T-helper 2 cell treated with Interferon-gamma antibody and Interleukin-4, amounts not matched to agents 5 μg/mL and 100 μg/mL, for 36 hours (primary cell): ENCODE measurements at places on chromosomes 7 and 10.

DNA sequence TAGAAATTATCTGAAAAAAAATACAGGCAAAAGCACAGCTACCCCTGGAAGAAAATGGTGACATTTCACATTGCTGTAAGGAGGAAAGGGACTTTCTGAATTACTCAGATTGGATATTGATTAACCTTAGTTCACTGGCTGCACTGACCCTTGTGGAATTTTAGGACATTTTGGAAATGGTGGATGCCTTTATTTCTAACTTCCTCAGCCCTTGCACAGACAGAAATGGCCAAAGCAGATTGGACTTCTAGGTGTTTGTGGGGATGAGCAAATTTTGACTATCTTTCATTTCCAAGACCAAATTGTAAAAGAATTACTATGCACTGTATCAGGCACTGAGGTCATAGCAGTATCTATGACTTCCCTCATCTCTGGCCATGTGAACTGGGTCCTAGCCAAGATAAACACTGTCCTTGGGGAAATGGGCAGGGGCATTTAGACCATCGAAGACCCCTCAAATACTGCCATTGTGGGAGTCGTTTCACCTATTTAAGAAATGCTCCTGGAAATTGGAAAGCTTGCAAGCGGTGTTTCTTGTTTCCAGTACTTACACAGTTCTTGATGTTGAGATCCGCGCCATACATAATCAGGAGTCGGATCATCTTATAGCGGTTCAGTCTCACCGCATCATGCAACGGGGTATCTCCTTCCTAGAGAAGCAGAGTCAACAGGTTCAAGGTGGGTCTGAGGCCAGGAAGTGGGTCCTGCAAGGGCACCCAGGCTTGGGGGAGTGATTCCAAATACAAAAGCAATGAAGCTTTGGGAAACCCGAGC, 5.7 kb downstream of the ANKRD1 start:
- no peak for DNase-seq

- no peak for DNase-seq
Measured at GRCh38 chr7:96481796-96482195, 159.9 kb upstream of the SLC25A13 start.

DNA sequence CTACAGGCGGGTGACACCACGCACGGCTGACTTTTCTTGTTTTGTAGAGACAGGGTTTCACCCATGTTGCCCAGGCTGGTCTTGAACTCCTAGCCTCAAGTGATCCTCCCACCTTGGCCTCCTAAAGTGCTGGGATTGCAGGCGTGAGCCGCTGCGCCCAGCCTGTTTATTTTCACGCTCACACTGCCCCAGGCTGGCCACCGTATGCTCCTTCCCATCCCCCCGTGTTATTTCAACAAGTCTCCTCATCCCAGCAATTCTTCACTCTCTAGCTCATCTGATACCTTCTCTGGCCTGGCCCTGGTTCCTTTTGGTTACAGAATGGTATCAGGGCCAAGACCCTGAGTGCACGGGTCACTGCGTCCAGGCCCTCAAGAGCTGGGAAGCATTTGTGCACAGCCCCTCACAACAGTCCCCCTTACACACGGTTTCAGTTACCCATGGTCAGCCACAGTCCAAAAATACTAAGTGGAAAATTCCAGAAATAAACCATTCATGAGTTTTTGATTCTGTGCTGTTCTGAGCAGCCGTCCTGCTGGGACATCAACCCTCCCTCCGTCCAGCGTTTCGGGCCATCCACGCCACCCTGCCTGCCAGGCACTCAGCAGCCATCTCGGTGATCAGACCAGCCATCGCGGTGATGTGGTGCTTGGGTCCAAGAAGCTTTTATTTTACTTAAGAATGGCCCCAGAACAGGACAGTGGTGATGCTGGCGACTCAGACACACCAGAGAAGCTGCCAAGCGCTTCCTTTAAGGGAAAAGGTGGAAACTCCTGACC, 8.9 kb downstream of the COX19 start:
- DNase-seq, result no peak

GRCh38 chr10:95049919-95050318, 19.4 kb downstream of the CYP2C8 start:
- DNase-seq, result no peak

GRCh38 chr10:86291616-86292340, 74.8 kb downstream of the GRID1 start:
- no peak for DNase-seq

GRCh38 chr7:22201186-22201880, 155.6 kb downstream of the RAPGEF5 start:
- no peak for DNase-seq

GRCh38 chr10:118990326-118990725, 39.2 kb upstream of the NANOS1 start:
- DNase-seq, result no peak

- no peak for DNase-seq
Measured at GRCh38 chr10:114281461-114281860, 42.4 kb downstream of the VWA2 start.

GRCh38 chr10:51629934-51630639, 69.3 kb downstream of the CSTF2T start:
- DNase-seq, result no peak

DNA sequence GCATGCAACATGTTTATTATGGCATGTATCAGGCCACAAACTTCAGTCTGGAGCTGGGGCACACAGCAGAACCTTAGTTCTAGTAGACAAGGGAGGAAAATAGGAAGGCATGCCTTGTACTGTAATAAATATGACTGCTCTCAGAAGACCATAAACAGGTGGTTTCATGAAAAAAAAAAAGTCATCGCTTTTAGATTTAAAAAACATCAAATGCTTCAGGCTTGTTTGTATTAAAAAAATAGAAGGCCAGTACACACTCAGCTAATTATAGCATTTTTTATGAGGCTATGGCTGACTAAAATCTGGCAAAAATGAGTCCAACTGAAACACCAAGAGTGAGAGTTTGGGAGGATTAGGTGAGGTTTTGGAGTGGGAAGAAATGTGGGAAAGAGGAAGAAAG, 204.1 kb downstream of the JAZF1 start:
- DNase-seq, result no peak

GRCh38 chr10:113431398-113432160, 121.3 kb upstream of the HABP2 start:
- no peak for DNase-seq

GRCh38 chr7:118699222-118699621, 474.7 kb downstream of the ANKRD7 start:
- no peak for DNase-seq

DNA sequence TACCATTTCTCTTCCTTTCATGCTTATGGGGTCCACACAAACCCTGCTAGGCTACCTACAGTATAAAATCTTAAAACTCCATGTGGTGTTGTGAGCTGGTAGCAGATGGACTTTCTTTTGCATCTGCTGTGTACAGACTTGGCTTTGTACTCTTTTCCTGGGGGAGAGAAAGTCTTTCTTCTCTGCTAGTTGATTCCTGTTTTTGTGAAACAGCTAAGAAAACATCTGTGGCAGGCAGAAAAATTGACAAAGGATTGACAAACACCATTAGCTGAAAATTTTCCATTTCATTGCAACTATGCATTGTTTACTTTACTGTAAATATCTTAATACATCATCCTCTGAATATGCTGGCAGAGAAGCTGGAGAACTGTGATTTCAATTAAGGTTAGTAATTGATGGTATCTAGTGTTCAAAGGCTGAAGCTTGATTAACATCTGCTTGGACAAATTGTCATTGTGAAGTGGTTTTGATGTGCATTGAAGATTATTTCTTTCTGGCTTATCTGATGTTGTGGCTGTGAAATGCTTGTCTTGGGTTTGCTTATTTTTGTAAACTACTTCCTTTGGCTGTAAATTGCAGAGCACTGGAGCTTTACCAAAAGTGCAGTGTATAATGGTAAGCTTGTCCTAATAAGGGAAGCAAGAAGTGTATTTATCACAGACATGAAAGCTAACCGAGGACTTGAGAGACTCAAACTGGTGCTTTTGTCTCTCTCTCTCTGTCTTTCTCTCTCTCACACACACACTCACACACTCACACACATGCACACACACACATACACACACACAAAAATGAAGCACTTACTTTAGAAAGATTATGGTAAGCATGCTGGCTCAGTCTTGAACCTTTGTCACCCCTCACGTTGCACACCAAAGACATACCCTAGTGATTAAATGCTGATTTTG, at the start of gene FOXP2:
TSS of gene FOXP2 (plus strand) at position 660 of the 908 bp plus-strand sequence. CDS start 11,697 bp downstream, outside the sequence.
- no peak for DNase-seq

- peak; percentile 47 for DNase-seq
Measured at GRCh38 chr10:27241010-27241651, 534 bp upstream of the ACBD5 start.

DNA sequence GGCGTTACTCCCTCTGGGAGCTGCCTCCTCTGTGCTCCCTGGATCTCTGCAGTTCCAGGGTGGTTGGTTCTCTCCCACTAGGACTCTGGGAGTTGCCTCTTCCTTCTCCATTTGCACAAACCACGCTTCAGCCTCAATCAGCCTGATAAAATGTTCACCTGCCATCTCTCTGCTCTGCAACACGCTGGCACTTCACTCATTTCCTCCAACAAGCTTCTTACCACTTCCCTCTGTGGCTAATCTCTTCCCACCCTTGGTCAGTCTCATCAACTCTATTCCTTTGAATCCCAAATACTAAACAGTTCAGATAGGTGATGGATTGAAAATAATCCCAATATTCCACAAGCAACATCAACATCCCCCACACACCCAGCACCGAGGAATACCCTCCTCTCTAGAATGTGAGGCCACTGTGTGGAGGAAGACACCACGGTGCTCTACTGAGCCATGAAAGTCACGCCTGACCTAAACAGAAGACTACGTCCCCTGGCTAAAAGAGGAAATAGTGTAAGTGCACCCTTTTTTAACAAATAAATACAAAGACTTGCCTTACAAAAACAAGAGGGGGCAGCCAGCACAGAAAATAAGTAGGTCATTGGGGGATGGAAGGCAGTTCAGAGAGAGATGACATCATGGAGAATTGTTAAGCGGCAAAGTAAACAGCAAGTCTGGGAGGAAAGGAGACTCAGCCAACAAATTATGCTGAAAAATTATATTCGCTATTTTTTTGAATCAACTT, 1.9 kb upstream of the FAM170B start:
- no peak for DNase-seq

DNA sequence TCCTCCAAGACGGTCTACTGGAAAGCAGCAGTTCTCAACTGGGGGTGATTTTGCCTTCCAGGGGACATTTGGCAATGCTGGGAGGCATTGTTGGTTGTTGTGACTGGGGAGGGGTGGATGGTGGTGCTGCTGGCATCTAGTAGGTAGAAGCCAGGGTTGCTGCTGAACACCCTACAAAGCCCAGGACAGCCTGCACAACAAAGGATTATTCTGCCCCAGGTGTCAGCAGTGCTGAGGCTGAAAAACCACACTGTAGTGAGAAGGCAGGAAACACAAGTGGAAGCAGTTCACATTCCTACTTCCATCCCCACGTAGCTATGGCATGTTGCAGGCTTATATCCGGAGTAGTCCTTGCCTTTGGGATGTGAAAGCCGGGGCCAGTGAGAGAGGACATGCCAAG, 86.9 kb downstream of the AOAH start:
- no peak for DNase-seq

DNA sequence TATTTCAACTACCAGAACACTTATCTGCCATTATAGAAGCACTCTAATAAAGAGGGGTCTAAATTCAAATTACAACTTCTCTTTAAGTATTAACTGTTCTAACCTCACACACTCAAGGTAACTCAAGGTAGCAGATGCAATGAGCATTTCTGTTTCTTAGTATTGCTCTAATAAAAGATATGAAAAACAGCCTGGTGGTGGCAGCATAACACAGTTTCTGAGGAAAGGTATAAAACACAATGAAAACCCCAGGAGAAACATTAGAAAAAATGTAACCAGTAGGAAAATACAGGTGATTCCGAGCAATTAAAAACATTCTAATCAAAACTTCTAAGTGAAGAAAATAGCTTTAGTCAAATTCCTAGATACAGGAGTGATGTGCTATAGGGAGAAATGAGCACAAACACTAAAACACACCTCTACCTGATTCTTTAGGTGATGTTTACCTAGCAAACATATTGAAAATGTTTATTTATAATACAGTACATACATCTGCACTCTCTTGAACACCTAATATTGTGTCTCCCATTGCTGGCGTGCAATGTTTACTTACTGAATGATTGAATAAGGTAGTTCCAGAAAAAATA, 3.5 kb downstream of the MKRN1 start:
- no peak for DNase-seq

DNA sequence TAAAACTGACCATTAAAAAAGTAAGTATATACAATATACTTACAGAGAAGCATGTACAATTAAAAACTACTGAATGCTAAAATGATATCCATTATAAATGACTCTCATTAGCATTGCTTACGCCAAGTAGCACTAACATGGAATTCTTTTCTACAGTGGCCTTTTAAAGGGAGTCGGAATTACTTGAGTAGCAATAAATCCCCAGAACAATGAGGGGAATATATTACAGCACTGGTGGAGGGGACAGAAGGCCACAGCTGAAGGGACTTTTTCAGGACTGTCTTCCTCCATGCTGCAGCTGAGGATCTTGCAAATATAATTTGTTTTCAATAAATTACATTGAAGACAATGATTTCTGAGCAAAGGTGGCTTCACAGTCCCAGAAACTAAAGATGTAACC, 97.0 kb downstream of the ALOX5 start:
- DNase-seq, result no peak

DNA sequence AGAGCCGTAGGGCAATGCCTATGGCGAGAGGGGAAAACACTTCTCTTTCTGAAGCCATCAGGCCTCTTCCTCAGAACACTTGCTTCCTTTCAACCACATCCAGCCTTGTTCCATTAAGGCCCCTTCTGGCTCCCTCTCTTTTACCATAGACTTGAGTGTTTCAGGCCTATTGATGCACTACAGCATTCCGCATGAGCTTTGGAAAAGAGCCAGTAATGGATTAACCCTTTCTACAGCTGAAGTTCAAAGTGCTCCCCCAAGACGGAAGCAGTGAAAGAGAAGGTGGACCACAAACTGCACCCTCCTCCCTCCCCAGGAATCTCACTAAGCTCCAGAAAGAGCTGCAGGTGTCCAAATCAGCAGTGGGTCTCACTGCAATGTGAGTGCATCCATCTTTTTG, 102.7 kb upstream of the C7orf33 start:
- DNase-seq, result no peak

DNA sequence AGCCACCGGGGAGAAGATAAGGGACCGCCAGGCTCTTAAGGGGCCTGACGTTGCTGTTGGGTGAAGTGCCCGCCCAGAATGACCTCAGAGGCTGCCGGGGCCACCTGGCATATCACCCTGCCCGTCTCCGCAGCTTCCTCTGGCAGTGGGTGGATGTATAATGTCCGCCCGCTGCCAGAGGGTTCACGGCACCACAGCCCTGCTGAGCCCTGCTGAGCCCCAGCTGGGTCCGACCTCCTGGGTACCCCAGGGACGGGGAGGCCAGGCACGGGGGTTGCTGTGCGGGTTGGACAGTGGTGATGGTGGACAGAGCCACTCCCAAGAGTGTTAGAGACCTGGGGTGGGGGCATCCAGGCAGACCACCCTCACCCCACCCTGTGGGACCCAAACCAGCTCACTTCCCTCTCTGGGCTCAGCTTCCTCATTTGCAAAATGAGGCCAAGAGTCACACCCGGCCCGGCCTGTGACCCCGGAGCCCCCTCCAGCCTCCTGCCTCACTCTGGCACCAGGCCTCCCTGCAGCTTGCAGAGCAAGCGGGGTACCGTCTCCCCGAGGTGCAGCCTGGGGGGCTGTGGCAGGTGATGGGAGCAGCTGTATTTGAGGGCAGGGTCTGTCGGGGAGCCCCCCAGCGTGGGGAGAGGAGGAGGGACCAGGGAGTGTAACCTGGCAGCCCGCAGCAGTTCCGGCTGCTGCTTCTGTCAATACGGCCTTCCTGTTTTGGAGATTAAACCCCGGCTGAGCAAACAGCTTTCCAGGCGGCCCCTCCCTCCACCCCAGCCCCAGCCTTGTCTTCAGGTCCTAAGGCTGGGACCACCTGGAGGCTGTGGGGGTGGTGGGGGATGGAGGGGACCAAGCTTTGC, 8.4 kb upstream of the LFNG start:
- DNase-seq, result no peak
